ENCODE measurements at places on chromosomes 7 and 10.

GRCh38 chr7:87926581-87927461 is 7.2 kb upstream of the ADAM22 start:
- no peak for DNase-seq

DNA sequence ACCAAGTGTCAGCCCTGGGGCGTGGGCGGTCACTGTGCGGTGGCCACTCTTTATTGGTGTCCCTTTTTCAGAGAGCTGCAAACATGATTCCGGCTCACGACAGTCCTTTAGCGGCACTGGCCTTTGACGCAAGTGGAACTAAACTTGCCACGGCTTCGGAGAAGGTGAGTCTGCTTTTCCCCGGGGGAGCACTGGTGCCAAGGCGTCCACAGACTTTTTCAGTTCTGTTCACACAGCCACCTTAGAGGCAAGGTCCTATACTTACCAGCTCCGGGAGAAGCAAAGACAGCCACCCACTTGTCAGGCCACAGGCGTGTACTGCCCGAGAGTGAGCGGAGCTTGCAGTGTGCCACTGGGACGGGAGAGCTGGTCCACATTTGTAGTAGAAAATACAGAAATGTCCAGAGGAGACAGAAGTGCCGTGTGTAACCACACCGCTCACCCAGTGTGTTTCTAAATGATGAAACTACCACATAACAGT is 27.9 kb downstream of the WIPI2 start:
- DNase-seq, result no peak

GRCh38 chr7:84664626-84665025 is 470.0 kb upstream of the SEMA3A start:
- no peak for DNase-seq

DNA sequence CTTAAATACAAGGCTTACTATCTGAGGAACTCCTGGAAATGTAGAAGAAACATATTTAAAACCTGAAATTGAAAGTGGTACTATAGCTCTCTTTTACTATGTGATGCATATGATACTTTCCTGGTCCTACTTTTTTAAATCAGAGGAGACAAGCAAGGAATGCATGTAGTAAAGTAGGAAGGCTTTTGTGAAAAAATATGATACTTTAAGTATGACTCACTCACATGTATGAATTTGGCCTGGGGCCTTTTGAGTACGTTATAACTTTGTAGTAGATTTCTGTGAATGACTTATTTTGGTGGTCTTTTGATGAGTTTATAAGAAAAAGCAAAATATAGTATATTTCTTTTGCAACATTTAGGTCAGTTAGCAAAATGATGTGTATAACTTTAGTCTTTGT is 53.8 kb downstream of the TAX1BP1 start:
- no peak for DNase-seq

GRCh38 chr10:77544617-77545016 is 93.0 kb downstream of the KCNMA1 start:
- DNase-seq, result no peak

DNA sequence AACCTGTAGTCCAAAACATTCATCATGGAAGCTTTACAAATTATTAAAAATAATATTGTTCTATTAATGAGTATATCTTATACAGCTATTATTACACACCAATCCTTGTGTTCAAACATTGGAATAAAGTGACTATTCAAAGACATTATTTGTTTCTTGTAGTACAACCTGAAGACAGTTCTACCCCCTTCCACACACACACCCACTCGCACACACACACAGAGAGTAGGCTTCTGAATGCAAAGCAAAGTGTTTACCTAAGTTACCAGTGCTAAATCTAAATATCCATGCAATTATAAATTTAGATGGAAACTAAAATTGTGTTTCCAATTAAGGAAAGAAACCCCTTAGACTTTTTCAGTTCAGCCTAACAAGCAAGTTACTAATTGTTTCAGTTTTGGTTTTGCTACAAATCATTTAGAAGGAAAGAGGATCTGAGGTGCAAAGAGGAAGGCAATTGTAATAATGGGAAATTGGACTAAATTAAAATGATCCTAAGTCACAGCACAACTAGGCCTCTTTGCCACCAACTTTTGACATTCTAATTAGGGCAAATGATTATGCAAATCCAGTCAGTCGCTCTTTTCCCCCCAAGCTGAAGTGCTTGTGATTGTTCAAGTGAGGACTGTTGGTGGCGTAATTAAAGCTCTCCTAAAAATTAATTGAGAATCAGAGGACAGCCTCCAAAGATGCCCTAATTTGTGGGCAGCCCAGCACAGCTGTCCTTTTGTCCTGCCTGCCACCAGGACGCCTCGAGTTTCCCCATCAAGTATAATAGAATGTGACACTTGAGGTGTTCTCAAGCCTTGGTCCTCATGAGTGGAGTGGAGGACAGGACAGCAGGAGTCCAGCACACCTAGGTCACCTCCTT is 19.9 kb upstream of the ATOH7 start:
- no peak for DNase-seq

DNA sequence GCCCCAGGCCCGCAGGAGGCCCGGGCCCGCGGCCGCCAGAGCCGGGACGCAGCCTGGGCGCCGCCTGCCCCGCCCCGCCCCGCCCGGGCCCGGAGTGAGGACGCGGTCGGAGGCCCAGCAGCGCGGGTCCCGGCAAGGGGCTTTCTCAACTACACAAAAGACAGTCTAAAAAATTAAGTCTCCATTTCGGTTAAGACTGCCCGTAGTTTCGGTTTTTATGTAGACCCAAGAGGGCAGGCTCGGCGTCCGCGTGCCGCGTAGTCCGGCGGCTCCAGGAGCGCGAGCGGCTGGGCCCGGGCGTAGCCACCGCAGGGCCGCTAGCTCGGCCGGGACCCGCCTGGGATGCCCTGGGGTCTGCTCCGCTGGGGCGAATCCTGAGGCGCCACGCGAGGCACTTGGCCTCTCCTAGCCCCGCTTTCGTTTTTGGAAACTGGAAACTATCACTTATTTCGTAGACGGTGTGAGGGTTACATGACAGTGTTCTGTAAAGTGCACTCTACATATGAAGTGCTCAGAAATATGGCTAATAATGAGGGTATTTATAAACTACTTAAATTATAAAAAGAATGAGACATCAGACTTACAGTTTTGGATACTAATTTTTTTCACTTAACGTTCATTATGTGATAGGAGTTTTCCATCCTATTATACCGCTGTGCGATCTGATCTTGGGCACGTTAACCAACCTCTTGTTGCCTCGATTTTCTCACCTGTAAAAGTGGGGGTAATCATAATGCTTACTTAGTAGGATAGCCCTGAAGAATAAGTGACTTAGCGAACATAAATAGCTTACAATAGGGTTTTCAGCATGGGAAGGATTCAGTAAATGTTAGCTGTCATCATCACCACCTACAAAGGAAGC is 573 bp downstream of the BLVRA start:
- DNase-seq, result peak; percentile 8

DNA sequence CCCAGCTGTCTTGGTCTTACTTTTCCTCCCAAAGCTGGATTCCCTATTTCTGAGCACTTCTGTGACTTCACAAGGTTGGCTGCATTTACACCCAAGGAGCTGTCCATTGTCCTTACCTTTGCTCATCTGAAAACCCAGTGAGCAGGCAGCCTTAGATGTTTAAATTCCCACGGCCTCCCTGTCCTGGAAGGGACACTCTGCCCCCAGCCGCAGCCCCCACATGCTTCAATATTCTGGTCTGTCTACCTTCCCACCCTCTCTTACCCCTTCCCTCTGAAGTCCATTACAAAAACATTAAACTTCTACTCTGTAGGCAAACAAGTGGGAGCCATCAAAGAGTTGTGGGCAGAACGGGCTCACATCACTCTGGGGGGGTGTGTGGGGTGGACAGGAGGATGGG is 73.8 kb upstream of the EFCAB10 start:
- DNase-seq, result no peak

- DNase-seq, result no peak
These were observed 158.0 kb downstream of the WDR37 start for GRCh38 chr10:1214071-1214675.

- DNase-seq, result no peak
These were observed 325.9 kb upstream of the SEMA3D start for GRCh38 chr7:85512790-85513189.

GRCh38 chr7:122430710-122431109 is 126.2 kb upstream of the FEZF1 start:
- no peak for DNase-seq

GRCh38 chr7:121436688-121437087 is 40.6 kb upstream of the FAM3C start:
- no peak for DNase-seq

DNA sequence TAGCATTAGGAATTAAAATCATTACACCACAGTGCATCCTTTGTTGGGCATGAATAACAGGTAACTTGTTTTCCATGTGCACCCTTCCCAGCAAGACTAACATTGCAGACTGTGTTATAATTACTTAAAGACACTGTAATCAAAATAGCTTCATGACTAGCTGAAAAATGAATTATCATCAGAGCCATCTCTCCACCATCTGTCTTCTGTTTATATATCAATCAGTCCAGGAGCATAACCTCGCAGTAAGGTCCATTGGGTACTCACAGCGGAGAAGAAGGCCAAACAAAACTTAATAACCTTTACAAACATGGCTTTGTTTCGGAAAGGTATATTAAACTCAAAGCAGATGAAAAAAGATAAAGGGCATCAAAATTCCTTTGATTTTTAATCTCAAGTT is 90.6 kb downstream of the ODAD2 start:
- DNase-seq, result no peak

- no peak for DNase-seq
These were observed 13.9 kb downstream of the OSBPL3 start for GRCh38 chr7:24965831-24966708.

DNA sequence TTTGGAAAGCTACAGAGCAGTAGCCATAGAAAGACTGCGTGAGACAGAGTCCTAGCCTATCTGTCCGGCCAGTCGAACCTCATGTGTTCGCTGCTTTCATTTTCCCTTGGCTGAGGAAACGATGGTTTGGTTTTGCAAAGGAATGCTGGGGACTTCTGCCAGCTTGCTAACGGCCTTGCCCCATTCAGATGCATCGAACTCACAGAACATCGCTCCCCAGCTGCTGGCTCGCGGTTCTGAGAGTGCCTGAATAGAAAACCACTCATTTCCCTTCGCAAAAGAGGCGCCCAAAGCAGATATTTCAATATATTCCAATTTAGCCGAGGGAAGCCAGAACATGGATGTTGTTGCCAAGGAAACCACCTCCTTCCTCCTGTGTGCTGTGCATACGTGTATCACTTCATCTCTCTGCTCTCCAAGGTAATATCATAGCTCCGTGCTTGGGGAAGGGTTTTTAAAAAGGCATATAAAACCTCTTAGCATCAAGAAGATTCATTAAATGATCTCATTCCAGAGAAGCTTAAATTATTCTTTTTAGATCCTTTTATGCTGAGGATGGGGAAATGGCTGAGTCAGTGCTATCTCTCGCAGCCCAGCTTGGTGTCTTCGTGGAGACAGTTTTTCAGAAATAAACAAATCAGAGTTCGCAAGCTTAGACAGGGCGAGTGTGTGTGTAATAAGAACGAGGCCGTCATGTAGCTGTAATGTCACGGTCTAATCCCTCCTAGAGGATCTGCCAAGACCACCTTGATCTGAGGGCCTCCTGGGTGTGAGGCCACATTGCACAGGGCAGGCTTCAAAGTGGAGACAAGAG is 215.2 kb downstream of the RPS24 start:
- no peak for DNase-seq

DNA sequence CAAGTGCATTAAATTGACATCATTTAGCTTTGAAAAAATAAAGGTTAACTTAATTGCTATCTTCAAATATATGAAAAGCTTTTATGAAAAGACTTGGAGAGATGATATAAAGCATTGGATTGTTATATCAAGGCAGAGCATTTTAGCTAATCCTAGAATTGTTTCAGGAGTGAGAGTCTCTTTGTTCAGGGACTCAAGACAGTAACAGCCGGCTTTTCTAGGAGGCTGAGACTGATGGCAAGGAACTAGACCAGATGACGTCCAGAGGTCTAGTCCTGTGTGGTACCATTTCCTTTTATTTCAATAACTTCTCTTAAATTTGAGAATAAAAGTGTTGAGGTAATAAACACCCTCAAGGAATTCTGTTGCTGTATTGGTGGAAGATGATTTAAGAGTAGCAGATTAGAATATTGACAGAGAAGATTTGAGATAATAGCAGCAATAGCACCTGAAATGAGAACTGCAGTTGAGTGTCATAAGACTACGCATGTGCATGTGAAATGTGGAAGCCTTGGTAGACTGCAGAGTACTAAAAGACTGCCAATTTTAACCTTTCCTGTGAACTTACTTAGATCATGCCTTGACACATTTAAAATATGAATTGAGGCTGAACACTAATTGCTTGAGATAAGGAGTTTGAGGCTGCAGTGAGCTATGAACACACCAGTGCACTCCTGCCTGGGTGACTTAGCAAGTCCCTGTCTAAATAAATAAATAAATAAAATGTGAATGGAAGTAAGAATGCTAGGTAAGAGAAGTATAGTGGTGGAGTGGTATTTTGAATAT is 79.6 kb downstream of the ZNRF2 start:
- DNase-seq, result no peak

- no peak for DNase-seq
These were observed 75.5 kb upstream of the RELN start for GRCh38 chr7:104064969-104065387.

DNA sequence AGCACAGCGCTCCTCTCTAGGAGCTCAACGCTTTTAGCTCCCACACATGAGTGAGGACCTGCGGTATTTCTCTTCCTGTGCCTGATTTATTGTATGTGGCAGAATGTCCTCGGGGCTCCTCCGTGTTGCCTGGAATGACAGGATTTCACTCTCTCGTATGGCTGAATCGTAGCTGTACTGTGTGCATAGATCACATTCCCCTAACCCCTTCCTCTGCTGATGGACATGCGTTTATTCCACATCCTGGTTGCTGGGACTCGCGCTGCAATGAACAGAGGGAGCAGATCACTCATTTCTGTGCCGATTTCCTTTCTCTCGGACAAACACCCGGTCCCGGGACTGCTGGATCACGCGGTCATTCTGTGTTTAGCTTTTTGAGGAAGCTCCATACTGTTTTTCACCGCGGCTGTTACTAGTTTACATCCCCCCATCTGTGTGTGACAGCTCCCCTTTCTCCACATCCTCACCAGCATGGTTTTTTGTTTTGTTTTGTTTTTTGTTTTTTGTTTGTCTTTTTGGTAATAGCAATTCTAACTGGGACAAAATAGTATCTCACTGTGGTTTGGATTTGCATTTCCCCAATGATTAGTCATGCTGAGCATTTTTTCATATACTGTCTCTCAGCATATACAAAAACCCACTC is 76.3 kb downstream of the FOXL3 start:
- no peak for DNase-seq

GRCh38 chr7:157609932-157610640 is 273.3 kb downstream of the DNAJB6 start:
- DNase-seq, result no peak
